ENCODE measurements at places on chromosomes 1 and 21.

- no peak for DNase-seq
These were observed 46.1 kb downstream of the ACKR1 start for GRCh38 chr1:159250638-159251216.

GRCh38 chr21:39082656-39083376 is 100.4 kb downstream of the PSMG1 start:
- DNase-seq: peak; percentile 63

- no peak for DNase-seq
These were observed 37.8 kb downstream of the NCF2 start for GRCh38 chr1:183552441-183552840.

- DNase-seq: no peak
These were observed 1.4 kb downstream of the DSCAM start for GRCh38 chr21:40845441-40845995.

DNA sequence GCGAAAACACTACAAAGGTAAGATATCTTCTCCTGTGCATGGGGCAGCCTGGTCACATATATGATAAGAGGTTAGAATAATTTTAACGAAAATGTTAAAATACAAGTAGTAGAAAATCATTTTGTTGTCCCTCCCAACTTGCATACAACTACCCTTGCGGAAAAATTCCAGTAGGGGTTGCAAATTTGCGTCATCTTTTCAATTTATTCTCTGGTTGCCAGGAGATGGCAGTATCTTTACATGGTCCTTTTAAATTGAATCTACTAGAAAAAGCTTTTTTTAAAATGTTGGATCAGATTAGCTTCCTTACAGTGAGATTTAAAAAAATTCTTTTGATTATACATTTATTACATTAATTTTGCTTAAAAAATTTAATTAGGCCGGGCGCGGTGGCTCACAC is 10.9 kb downstream of the S100PBP start:
- no peak for DNase-seq

GRCh38 chr1:12460911-12461621 is 156.9 kb downstream of the DHRS3 start:
- DNase-seq: peak; percentile 14

DNA sequence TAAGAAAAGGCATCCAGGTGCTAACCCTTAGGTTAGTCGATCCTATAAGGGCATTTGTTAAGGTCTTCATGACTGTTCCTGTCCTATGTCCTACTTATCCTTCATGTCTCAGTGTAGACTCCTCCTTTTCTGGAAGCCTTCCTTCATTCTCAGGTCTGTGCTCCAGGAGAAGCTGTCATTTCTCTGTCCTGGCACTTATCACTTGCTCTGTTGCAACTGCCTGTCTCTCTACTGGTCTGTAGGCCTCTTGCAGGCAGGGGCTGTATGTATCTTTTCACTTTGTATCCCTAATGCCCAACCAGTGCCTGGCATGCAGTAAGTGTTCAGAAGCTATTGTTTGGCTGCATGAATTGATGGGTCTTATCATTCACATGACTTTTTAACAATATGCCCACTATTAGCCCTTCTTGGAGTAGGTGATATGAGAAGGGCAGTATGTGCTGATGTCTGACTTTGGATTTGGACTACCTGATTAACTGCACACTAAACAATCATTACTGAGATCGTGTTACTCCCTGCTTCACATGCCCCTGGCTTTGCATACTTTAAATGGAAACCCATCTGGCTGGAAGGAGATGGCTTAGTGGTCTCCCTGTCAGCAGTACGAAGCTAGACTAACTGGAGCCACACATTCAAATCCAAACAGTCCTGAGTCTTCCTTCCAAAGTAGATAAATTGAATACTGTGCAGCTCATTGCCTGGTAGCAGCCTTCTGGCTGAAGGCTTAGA is 88.8 kb downstream of the RGL1 start:
- DNase-seq: no peak

DNA sequence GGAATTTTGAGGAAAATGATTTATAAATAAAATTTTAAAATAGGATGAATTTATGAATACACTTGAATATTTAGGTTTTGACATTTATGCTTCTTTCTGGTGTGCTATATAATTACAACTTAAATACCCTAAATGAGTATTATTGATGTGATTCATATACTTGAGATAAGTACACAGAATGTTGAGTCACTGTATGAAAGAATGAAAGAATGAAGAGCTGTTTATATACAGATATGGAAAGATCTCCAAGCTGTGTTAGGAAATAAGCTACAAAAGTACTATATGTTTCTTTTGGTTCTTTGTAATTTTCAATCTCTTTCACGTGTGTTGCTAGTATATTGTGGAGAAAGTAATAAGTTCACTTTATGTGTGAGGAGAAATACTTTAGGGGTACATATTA is 147.2 kb downstream of the RASAL2 start:
- no peak for DNase-seq

DNA sequence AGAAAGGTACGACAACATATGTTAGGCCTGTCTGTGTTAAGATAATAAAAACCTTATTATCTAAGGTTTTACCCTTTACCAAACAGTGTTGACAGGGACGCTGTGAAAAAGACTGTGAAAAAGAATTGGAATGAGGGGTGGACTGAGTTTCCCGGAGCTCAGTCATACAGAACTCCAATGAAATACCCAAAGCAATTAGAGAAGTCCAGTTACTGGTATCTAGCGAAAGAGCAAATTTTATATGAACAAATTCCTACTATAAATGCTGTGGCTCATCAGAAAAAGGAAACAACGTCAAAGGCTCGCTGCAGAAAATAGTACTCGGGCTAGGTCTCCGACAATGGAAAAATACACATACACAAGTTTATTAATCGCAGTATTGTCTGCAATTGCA is 708 bp upstream of the RBBP5 start:
- no peak for DNase-seq

DNA sequence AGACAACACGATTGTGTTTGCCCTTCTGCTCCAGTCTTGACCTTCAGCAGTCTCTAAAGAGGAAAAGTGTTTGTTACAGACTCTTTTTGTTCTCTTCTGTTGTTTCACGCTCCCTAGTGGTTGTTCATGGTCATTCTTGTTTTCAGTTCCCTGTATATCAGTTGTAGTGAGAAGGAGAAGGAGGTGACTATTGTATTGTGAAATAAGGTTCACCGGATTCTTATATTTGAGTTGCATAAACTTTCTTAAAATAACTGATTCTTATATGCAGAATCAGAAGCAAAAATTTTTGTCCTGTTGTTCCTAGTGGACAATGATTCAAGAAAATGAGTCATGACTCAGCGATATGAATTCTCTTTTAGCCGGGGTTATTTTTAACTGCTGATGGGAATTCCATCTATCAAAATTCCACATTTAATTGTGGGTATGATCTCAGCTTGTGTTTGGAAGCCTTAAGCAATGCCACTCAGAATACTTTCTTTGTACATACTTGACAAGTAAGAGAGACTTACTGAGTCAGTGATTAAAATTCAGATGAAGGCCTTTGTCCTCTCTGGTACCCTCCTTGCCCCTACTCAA is 152.2 kb downstream of the CLEC20A start:
- no peak for DNase-seq

- no peak for DNase-seq
These were observed 64.0 kb downstream of the CHD5 start for GRCh38 chr1:6116137-6116536.

GRCh38 chr1:58922302-58923089 is 138.6 kb upstream of the JUN start:
- DNase-seq: no peak

- no peak for DNase-seq
These were observed 515.1 kb upstream of the PLXNA2 start for GRCh38 chr1:208759255-208759654.

- DNase-seq: no peak
These were observed 19.2 kb downstream of the TUT4 start for GRCh38 chr1:52533713-52534112.

DNA sequence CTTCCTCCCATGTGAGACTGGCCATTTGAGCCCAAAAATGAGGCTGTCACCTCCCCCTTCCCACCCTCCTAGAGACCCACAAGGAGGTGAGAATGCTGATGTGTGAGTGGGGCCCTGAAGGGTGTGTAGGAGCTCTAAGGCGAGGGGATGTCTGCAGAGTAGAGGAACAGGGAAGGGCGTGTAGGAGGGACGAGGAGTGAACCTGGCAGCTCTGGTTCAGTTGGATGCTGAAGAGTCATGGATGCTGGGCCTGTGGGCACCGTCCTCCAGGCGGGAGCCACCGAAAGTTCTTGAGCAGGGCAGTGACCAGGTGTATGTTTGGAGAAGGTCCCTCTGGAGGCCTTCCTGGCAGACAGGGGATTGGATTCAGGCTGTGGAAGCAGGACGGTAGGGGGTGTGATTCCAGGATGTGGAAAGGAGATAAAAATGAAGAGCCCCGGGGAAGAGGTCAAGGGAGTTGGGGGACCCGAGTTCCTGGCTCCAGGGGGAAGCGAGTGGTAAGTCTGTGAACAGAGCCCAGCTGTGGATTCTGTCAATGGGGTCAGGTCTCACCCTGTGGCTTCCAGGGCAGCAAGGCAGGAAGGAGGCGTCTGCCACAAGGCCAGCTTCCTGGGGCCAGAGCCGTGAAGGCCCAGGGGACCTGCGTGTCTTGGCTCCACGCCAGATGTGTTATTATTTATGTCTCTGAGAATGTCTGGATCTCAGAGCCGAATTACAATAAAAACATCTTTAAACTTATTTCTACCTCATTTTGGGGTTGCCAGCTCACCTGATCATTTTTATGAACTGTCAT is 7.9 kb downstream of the SAMD11 start:
- no peak for DNase-seq

GRCh38 chr1:224914292-224914900 is 15.1 kb upstream of the DNAH14 start:
- no peak for DNase-seq
